ENCODE measurements at places on chromosomes 4 and X. TPM values are rescaled to one million over a fixed set of nuclear protein-coding genes. Genes with fewer than 3 reads are reported as not detected.

The SYNPO2 gene
- total RNA-seq: 0.50 TPM

DNA sequence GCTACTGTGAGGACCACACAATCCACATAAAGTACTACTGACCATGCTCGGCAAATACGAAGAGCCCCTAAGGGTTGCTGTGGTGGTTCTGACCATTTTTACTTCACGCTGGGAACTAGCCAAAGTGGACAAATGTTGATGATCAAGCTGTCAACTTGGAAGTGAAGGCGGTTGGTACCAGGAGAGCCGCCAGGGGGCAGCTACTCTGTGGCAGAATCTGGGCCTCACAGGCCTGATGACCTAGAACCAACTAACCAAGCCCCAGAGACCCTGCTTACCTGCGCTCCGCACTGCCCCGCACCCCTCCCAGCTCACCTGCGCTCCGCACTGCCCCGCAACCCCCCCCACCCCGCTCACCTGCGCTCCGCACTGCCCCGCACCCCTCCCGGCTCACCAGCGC, 5.6 kb downstream of the GAK start:
- DNase-seq: no peak

DNA sequence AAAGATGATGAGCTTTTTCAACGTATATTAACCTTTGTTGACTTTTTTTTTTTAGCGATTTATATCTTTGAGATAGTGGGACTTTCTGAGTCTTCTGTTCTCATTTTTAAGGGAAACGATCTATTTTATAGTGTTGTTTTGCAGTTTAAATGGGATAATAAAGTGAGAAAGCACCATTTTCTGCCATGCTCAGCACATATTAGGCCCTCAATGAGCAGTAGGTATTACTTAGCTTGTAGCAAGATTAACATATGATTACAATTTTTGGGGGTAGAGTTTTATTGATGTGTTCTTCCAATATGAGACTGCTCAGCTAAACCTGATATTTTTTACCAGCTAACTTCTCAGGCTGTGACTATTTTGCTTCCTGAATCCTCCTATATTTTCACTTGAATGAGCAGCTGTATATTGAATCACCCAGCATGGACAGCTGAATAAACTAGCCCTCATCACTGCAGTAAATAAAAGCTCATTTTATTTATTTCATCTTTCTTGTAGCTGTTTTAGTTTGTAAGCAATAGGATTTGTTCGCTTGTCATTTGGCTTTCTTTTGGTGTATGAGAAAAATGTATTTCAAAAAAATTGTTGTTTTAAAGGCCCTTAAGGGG, 43.7 kb downstream of the UGT8 start:
- DNase-seq: no peak

DNA sequence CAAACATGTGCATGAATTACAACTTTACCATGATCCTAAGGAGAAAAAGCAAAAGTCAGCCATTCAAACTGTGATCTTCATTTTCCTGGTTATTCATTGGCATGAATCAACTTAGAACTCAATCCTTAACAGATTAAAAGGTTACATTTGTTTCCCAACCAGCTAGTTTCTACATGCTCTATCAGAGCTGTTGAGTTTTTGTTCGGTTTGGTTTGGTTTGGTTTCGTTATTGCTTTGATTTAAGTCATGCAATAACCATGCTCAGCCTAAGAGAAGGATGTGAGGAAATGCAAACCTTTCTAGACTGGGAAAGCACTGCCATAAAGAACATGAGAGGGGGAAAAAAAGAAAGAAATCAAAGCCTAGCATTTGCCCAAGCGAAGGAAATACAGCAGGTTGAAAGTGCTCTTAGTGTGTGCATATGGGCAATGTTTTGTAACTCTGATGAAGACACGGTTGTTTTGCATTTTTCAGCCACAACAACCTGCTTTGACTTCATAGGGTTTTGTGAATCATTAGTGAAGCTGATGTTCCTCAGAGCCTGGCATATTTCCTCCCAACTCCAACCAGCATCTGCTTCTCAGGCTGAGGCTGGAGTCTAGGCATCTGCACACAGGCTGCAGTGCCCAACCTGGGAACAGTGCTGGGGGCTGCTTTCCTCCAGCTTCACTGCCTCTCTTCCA, 234.3 kb downstream of the ZNF674 start:
- no peak for DNase-seq

- DNase-seq: no peak
Measured at GRCh38 chr4:101141230-101141629, 206.1 kb downstream of the PPP3CA start.
